Stimulated activated CD8-positive, alpha-beta memory T cell treated with anti-CD3 and anti-CD28 coated beads, Interleukin-4, amount 100 ng/mL, for 4 hours (primary cell): ENCODE measurements at places on chromosomes 11 and 22.

- no peak for DNase-seq
Observed at GRCh38 chr11:132050049-132050448, 679.6 kb downstream of the NTM start.

GRCh38 chr11:130738611-130739010 lies 177.7 kb downstream of the SNX19 start:
- DNase-seq, result no peak

- no peak for DNase-seq
Observed at GRCh38 chr11:132821014-132821413, 711.3 kb downstream of the OPCML start.

DNA sequence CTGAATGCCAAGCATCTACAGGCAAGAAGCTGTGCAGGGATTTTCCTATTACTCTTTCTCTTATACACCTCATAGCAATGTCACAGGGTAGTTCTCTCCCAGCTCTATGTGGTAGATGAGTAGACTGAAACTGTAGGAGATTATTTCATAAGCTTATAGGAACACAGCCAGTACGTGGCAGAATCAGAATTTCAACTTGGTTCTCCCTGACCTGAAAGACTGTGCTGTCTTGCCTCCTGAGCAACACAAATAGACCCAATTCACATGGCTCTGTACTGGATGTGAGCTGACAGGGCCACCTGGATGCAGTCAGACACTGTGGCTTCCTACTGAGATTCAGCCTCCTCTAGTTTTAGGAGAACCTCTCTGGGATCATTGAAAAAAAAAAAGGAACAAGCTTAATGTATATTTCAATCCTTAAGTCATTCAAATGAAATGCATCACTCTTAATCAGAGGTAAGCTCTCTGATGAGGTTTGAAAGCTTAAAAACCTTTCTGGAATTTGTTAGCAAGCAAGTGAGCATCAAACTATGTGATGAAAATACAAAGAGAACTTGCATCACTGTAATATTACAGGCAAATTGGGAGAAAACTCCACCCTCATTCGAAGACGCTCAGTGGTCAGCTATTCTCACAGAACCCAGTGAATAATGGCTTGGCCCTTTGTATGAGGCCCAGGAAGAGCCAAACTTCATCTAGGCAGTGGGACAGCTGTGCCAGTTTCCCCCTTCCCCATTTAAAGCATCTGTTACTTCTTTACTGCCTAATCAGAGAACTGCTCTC lies 1039.3 kb downstream of the NTM start:
- no peak for DNase-seq

- no peak for DNase-seq
Observed at GRCh38 chr11:26095340-26095739, 236.6 kb upstream of the ANO3 start.

DNA sequence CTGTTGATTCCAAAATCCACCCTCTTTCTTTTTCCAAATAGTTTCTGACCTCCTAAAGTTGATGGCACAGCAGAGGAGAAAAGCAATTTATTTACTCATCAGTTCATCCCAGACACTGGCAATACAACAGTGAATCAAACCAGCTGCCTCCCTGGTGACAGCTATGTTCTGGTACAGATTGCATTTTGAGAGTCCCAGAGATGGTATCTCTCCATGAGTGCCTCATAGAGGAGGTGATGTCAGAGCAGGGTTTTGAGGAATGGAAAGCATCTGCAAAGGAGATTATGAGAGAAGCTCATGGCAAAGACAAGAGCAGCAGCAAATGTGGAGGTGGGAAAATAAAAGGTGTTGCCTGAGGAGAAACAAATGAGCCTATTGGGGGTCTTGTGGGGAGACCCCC lies 377.2 kb downstream of the MN1 start:
- no peak for DNase-seq

DNA sequence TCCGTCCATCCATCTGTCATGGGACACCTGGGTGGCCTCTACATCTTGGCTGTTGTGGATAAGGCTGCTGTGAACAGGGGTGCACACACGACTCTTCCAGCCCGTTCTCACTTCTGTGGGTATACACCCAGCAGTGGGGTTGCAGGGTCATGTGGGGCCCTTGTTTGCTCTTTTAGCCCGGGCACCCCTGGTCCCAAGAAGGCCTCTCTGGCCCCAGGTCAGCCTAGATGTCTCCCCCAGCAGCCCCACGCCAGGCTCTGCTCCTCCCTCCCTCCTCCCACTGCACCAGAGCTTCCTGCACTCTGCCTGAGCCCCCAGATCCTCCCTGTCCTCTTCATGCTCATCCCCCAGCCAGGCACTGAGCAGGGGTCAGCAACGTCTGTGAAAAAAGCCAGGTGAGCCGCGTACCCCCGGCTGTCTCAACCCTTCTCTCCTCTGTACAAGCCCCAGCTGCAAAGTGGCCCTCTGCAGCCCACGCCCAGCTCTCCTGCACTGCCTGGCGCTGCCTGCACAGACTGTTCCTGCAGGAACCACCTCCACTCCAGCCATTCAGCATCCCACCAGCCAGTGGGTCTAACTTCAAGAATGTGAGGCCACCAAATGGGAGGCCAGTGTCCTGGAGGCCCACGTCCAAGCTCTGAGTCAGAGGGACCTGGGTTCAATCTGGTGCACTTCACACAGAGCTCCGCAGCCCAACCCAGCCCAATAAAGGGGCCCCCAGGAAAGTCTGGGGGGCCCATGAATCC lies 1508.9 kb downstream of the BRD1 start:
- DNase-seq, result no peak

GRCh38 chr11:12029738-12030363 lies 21.4 kb upstream of the DKK3 start:
- DNase-seq, result no peak

DNA sequence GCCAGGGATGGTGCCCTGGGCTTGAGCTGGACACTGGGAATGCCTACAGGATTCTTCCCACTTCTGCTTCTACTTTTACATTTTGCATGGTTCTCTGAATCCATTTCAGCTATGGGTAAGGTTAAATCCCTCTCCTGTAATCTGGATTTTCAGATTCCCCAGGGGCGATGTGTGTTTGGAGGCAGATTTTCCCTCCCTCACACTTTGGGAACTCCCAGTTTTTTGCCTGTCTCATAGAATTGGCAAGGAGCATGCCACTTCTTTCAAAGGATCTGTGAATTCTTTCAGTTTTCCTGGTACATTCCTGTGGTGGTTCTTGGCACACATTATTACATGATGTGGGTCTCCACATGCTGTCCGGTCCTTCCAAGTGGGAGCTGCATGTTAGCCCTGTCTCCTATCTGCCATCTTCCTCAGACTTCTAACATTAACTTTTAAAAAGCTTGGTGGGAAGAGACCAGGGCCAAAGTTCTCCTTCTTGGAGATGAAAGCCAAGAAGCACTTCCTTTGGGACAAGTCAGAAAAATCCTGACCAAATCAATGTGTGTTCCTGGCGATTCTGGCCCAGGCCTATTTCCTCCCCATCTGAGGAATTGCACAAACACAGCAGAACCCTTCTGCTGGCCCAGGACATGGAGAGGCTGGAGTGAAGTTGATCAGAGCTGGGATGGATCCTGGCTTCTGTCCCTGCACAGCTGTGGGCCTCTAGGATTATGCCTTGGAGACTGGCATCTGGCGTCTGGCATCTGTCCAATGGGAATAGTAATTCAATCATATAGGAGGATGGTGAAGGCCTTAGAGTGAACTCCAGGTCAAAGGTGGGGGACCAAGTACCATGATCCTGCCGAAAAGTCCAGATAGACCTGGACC lies 5.4 kb upstream of the APOL2 start:
- DNase-seq, result no peak

- no peak for DNase-seq
Observed at GRCh38 chr11:121586750-121587149, 134.0 kb upstream of the SORL1-AS1 start.

DNA sequence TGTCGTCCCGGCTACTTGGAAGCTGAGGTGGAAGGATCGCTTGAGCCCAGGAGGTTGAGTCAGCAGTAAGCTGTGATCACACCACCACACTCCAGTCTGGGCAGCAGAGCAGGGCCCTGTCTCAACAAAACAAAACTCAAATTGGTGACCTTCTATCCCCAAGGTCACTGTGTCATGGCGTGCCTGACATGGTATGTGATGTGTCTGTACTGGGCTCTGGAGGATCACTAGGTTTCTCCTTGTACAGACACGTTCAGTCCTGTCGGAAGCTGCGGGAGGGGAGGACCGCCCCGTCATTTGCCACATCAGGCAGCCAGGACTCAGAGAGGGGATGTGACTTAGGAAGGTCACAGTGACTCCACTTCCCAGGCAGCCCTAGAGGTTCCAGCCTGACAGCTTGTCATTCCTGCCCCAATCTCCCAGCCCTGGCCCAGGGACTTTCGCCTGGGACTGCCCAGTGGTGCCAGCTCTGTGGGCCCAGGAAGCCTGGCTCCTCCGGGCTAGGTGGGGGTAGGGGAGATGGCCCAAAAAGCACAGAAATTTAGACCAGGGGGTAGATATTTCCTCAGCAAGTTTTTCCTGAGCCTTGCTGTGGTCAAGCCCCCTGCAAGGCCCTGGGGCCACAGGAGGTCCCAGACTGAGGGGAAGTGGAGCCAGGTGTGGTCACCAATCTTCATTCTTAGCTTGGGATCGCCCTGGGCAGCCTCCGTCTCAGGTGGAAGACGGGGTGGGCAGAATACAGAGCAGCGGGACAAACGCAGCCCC lies 53.2 kb downstream of the TRIOBP start:
- no peak for DNase-seq

DNA sequence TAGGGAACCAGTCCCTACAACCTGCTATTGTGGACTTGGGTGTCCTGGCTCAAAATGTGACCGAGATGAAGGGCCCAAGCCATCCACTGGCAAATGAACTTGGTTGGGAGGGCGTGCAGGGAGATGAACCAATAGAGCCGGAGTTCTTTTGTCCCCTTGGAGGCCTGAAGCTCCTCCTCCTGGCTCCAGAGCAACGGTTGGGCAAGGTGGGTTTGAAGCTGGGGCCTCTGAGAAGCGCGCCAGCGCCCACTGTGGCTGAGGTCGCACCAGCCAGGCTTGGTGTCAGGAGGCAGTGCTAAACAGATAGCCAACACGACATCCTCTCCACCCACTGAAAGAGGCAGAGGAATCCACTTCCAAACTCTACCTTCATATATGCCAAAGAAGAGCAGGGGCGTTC lies 36.0 kb upstream of the PACSIN2 start:
- no peak for DNase-seq

DNA sequence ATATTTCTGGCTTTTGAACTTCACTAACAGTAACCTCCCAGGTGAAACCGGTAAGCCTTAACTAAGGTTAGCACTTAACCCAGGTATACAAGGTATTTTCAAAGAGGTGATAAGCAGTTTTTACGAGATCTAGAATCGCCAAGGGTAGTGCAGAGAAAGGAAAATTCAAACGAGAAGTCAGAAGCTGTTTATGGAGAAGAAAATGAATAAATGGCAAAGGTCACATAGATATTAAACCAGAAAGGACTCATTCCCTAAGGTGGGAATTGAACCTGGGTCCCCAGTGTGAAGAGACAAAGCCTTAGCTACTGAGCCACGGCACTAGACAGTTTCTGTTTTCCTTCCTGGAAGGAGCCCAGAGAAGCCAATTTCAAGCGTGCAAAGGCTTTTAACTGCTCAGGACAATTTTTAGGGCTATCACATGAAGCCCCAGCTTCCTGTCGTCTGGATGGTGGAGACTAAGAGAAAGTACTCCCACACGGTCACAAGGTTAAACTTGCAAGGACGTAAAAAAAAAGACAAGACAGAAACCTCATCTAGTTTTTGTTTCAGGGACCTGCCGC lies 5.7 kb upstream of the C1QTNF6 start:
- DNase-seq, result no peak

GRCh38 chr11:1382429-1382828 lies 7.3 kb upstream of the BRSK2 start:
- DNase-seq, result no peak

GRCh38 chr11:103970701-103971249 lies 65.7 kb upstream of the DDI1 start:
- no peak for DNase-seq

DNA sequence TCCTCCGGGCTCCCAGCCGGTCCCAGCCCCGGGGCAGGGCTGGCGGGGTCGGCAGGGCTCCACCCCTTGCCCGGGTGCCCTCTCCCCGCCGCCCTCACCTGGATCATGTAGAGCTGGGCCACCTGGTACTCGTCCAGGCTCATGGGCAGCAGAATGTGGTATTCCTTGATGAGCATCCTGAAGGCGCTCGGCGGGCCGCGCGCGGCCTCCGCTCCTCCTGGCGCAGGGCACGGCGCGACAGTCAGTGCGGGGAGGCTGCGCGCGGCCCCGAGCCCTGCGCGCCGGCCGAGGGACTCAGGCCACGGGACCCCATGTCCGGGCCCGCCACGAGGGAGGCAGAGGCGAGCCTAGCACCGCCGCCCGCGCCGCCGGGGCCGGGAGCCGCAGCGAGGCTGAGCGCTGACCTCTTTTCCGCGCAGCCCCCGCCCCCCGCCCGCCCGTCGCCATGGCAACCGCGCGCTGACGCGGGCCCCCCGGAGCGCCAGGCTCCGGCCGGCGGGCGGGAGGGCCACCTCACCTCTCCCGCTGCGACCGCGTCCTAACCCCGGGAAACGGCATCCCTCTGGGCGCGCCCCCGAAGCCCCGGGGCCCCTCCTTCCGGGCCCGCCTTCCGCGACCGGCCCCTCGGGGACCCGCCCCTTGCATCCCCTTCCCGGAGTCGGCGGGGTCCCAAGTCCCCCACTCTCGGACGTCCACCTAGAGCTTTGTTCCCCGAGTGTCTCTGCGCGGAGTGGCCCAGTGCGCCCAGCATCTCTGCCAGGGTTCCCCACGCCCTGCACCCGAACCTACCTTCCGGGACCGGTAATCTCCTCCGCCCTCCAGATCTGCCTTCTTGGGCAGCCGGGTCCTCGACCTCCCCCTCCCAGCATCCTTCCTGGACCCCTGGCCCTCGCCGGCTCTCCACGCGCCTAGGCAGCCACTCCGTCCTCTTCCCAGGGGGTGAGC lies 886 bp downstream of the PITPNM1 start:
- DNase-seq, result no peak

GRCh38 chr11:79173615-79174014 lies 267.2 kb downstream of the TENM4 start:
- no peak for DNase-seq

- DNase-seq, result no peak
Observed at GRCh38 chr11:104625246-104625645, 273.0 kb downstream of the CASP12 start.

DNA sequence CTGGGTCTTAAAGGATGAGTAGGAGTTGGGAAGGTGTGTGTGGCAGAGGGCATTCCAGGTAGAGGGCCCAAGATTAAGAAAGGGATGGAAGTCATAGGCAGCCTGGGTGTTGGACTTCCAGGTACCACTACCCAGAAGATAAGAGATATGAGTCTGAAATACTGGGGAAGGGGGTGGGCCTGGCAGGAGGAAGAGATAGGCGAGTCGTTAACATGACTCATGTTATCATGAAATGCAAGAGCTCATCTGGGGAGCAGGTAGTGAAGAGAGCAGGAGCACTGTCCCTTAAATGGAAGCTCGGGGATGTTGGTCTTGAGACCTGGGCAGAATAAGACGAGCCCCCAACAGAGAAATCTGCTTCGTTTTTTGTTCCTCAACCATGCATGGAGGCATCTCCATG lies 10.2 kb downstream of the ZC3H7B start:
- no peak for DNase-seq

DNA sequence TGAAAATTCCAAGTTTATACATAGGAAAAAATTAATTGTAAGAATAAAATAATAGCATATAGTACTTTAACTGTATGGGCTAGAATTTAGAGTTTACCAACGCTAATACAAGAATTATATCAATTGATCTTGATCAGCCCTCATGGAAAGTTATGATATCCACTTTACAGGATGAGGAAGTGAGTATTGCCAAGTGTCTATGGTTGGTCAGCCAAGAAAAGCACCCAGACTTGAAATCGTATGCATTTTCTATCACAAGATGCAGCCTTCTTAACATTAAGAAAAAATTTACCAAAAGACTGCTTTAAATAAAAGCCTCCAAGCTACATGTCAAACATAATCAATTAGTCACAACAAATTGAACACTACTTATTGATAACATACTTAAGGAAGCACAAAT lies 53.0 kb downstream of the DDI1 start:
- DNase-seq, result no peak

GRCh38 chr11:121661880-121662486 lies 209.2 kb upstream of the SORL1-AS1 start:
- DNase-seq, result no peak
